Aorta (tissue), 5 donors: ENCODE measurements at places on chromosomes 2 and 18. TPM values are rescaled to one million over a fixed set of nuclear protein-coding genes. Genes with fewer than 3 reads are reported as not detected.

Gene LBH
- 105 TPM for total RNA-seq

Gene CLEC4F
- total RNA-seq, result 0.72 TPM

Gene RGPD5
- total RNA-seq, result 187 TPM

Gene C2orf15
- total RNA-seq, result not detected

- no peak for DNase-seq
Measured at GRCh38 chr2:161971551-161971950, 102.5 kb downstream of the DPP4 start.

DNA sequence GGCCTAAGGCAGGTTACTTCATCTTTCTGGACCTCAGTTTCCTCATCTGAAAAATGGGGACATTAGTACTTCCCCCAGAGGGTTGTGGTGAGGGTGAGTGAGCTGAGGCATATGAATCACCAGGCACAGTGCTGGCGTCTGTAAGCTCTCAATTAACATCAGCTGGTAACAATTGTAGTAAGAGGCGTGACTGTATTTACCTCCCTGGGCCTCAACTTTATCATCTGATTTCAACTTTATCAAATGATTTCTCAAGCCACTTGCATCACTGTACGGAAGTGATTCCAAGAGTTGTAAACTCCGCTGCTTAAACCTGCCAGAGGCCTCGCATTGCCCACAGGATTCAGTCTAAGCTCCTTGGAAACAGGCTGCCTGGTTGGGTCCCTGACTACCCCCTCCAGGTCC, 53.6 kb upstream of the PKDCC start:
- no peak for DNase-seq

- DNase-seq, result no peak
Measured at GRCh38 chr2:65686928-65687521, 254.6 kb upstream of the SPRED2 start.

GRCh38 chr2:263774-264492, at the start of gene SH3YL1:
Gene SH3YL1, minus strand, starts transcription at chr2:264032. Its CDS starts 48 bp downstream, at chr2:263984.
- peak; percentile 63 for DNase-seq
